ENCODE measurements at places on chromosomes 1 and 21. TPM values are rescaled to one million over a fixed set of nuclear protein-coding genes. Genes with fewer than 3 reads are reported as not detected.

DNA sequence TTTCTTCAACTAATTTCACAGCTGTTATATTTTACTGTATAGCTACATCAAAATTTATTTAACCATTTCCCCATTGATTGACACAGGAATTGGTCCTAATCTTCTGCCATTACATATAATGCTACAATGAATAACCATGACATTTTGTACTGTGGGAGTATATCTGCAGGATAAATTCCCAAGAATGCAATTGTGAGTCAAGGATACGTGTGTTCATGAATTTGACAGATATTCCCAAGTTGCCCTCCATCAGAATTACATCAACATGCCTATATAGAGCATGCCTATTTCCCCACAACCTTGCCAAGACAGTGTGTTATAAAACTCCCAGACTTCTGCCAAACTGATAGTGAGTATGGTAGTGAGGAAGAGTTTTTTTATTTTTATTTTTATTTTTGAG lies 2.7 kb upstream of the TIE1 start:
- H3K4me1 ChIP-seq, result peaks cover 15% of the 10 kb centered on the region
- no peak overlapping the region for H3K4me3 ChIP-seq
- no peaks in the 10 kb centered on the region for H3K36me3 ChIP-seq
- no peak overlapping the region for H3K27ac ChIP-seq

- no peaks in the 10 kb centered on the region for H3K27me3 ChIP-seq
- no peak overlapping the region for H3K27ac ChIP-seq
- H3K4me1 ChIP-seq, result no peaks in the 10 kb centered on the region
- no peaks in the 10 kb centered on the region for H3K36me3 ChIP-seq
- no peak for DNase-seq
Measured at GRCh38 chr1:117308311-117308916, 58.8 kb upstream of the MAN1A2 start.

PBX1 gene
- 89.3 TPM for total RNA-seq

GRCh38 chr1:168466092-168466713 lies 77.6 kb downstream of the XCL2 start:
- no peak overlapping the region for H3K27ac ChIP-seq
- peak; percentile 26 for DNase-seq
- H3K36me3 ChIP-seq, result no peaks in the 10 kb centered on the region
- H3K4me1 ChIP-seq, result peaks cover 44% of the 10 kb centered on the region
- H3K27me3 ChIP-seq, result no peaks in the 10 kb centered on the region

DNA sequence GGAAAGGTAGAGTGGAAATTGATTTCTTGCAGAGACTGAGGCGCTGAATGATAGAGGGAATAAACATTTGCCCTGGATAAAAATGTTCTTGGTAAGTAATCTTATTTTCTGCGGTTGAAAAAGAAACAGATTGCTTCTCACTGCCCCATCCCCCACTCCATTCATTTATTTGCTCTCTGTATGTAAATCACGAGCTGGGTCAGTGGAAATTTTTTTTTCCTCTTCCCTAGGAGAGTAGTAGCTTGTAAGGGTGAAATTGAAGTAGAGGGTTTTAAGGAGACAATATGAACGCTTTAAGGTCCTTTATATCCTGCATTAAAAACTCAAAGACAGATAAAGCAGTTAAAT lies 1.4 kb upstream of the BRINP3 start:
- no peak overlapping the region for H3K27ac ChIP-seq
- H3K4me3 ChIP-seq, result peak overlapping the region; percentile 47
- H3K36me3 ChIP-seq, result no peaks in the 10 kb centered on the region
- H3K4me1 ChIP-seq, result peaks cover 4% of the 10 kb centered on the region
- DNase-seq, result no peak

DNA sequence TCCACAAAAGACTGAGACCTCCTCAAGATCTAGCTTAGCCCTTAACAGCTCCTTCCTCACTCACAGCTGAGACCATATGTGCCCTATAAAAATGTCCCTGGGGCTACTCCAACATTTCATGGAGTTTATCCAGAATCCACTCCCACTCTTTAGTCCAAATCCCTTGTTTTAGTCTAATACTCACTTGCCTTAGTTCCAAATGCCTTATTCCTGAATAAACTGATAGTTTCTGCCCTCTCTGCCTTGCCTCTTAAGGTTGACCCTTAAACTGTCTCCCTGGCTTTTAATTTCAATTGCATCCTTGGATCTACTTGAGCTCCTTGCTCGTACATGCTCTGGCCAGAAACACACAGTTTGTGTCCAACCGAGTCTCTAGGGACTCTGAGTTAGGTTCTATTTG lies 47.3 kb upstream of the LYPLAL1 start:
- H3K27me3 ChIP-seq, result no peaks in the 10 kb centered on the region
- H3K4me1 ChIP-seq, result no peaks in the 10 kb centered on the region
- peak overlapping the region; percentile 21 for H3K27ac ChIP-seq
- no peak overlapping the region for H3K4me3 ChIP-seq
- no peaks in the 10 kb centered on the region for H3K36me3 ChIP-seq

DNA sequence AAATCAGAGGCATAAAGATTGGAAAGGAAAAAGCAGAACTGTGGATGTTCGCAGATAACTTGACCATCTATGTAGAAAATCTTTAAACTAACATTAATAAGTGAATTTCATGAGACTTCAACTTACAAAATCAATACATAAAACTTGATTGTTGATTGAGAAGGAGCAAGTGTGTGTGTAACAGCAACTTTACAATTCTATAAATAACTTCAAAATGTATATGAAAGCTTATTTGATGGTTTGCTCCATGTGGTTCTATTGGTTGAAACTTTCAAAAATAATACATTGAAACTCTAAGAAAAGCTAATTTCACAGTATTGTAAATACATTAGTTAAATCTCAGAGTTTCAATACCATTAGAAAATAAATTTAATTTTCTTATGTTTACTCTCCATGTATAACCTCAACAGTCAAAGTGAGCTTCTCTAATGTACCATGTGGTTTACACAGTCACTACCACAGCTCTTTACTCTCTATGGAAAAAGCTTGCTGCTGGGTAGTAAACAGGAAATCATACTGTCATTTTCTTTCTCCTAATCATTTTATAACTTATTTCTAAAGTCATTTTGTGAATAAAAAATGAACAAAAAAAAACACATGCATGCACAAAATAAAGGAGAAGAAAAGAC lies 12.0 kb downstream of the AKT3 start:
- no peaks in the 10 kb centered on the region for H3K4me1 ChIP-seq
- no peak for DNase-seq
- peaks cover 2% of the 10 kb centered on the region for H3K36me3 ChIP-seq
- H3K27ac ChIP-seq, result no peak overlapping the region
- H3K4me3 ChIP-seq, result no peak overlapping the region
- H3K27me3 ChIP-seq, result no peaks in the 10 kb centered on the region

GRCh38 chr1:226498640-226499008 lies 49.9 kb upstream of the STUM start:
- no peak overlapping the region for H3K4me3 ChIP-seq
- no peak overlapping the region for H3K27ac ChIP-seq
- no peaks in the 10 kb centered on the region for H3K36me3 ChIP-seq
- H3K27me3 ChIP-seq, result no peaks in the 10 kb centered on the region
- peak; percentile 8 for DNase-seq

GRCh38 chr1:1165900-1166421 lies 7.7 kb upstream of the TTLL10 start:
- H3K27ac ChIP-seq, result peak overlapping the region; percentile 93
- peaks cover 17% of the 10 kb centered on the region for H3K36me3 ChIP-seq
- peak overlapping the region; percentile 48 for H3K4me3 ChIP-seq
- H3K4me1 ChIP-seq, result peaks cover 59% of the 10 kb centered on the region

PFKFB2 gene
- 97.3 TPM for total RNA-seq

CCDC181 gene
- 0.73 TPM for total RNA-seq

ACTN2 gene
- not detected for total RNA-seq

DNA sequence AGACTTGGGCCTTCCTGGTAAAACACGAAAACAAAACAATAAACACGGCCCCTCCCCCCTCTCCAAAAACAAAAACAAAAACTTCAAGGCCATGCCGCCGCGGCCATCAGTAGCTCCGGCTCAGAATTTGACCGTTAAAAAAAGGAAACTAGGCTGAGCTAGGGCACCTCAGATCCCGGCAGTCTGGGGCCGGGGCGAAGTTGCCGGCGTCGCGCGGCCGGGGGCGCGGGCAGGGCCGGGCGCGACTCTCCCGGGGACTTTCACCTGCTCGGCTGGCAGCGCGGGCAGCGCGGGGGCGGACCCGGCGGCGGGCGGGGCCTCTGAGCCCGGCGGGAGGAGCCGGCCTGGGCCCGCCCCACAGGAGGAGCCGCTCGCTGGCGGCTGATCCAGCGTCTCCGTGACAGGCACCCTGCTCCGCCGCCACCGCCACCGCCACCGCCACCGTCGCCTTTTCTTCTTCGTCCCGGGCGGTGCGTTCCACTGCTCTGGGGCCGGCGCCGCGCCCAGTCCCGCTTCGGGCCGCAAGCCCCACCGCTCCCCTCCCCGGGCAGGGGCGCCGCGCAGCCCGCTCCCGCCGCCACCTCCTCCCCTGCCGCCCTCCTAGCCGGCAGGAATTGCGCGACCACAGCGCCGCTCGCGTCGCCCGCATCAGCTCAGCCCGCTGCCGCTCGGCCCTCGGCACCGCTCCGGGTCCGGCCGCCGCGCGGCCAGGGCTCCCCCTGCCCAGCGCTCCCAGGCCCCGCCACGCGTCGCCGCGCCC lies at the start of gene NOS1AP:
Gene NOS1AP (plus strand): TSS at position 358 of the 760 bp plus-strand sequence. CDS start 487 bp downstream, outside the sequence.
- DNase-seq, result peak; percentile 94
- H3K4me3 ChIP-seq, result peak within 1 kb of the TSS; percentile 75
- H3K27ac ChIP-seq, result peak within 1 kb of the TSS; percentile 89
- peaks cover 7% of the 10 kb centered on the region for H3K4me1 ChIP-seq

VCAM1 gene
- total RNA-seq, result 1.3 TPM

DNA sequence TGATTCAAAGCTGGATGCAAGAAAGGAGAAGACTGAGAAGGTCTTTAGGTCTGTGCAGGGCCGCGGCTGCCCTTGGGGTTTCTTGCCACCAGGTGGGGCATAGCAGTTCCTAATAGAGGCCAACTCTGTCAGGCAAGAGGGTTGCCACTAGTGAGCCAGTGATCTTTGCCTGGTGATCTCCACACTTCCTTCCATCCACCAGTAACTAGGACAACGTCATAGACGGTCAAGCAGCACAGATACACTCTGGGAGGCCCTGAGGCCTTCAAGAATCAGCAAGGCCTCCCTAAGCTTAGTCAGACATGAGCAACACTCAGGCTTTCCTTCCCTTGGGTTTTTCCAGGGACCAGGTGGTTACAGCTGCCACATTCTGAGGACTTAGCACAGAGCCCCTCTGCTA lies 32.9 kb upstream of the ATP2B4 start:
- H3K36me3 ChIP-seq, result no peaks in the 10 kb centered on the region
- peaks cover 27% of the 10 kb centered on the region for H3K4me1 ChIP-seq
- DNase-seq, result no peak

DNA sequence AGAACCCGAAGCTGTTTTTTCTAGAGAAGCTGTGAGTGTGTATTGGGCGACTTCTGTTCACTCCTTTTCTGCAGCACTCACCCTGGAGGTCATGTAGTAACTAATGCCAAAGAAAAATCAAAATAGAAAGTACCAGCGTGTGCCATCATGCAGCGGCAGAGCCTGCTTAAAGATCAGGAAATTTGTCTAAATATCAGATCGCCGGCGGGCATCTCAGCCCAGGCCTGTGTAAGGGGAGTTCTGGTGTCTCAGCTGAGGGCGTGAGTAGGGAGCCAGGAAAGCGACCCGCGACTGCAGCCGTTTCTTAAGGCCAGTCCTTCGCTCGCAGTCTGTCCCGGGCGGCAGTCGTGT lies 768 bp downstream of the EDARADD start:
- H3K4me1 ChIP-seq, result peaks cover 15% of the 10 kb centered on the region
- H3K27me3 ChIP-seq, result no peaks in the 10 kb centered on the region
- no peak for DNase-seq
- no peaks in the 10 kb centered on the region for H3K36me3 ChIP-seq

AJAP1 gene
- total RNA-seq, result not detected

DNA sequence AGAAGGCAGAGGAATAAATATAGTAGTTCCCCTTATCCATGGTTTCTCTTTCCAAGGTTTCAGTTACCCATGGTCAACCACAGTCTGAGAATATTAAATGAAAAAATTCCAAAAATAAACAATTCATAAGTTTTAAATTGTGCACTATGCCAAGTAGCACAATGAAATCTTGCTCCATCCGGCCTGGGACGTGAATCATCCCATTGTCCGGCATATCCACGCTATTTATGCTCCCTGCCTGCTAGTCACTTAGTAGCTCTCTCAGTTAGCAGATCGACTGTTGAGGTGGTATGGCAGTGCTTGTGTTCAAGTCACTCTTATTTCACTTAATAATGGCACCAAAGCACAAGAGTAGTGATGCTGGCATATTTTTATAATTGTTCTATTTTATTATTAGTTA lies 58.6 kb upstream of the ARHGAP29 start:
- H3K36me3 ChIP-seq, result no peaks in the 10 kb centered on the region
- H3K27me3 ChIP-seq, result no peaks in the 10 kb centered on the region
- no peak overlapping the region for H3K27ac ChIP-seq

DNA sequence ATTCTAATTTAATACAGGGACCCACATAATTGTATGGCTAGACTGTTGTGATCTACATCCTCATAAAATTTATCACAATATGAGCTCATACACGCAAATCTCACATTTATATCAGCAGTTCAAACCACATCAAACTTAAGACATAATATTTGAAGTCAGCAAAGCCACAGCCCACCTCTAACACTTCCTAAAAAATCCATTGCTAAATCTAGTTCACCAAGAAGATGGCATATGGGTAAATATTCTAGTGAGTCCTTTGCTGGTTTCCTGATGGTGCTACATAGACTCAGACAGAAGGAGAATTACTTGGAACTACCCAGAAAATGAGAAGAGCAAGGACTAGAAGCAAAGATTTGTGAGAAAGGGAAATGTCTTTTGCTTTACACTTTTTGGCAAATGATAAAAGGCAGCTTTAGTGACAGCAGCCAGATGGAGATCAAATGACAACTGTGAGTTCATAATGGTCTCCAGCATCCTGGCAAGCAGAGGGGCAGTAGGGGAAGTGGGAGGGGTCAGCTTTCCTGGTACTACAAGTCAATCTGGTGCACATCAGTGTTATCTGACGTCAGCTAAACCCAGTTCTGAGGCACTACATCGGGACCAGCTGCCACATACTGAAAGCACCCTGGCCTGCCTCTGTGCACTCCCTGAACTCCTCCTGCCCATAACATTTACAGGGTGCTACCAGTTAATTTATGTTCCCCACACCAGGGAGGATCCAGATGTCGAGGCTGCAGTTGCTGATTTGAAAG lies 10.6 kb upstream of the GADD45A start:
- H3K27me3 ChIP-seq, result no peaks in the 10 kb centered on the region
- no peak for DNase-seq

DNA sequence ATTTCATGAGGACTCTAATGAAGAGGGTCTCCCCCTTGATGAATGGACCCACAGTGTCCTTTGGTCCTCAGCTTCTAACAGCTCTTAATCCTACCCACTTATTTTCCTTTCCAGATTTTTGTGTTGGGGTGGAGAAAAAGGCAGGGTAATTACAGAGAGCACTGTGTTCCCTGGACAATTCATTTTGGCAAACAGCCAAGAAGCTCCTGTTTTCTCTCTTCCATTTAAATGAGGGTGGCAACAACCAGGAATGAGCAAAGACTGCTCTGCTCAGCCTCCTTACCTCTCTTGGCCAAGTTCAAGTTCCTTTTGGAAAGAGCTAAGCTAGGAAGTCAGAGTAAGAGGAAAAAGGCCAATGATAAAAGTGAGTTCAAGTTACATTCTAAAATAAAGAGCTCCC lies 11.9 kb downstream of the XKR8 start:
- no peaks in the 10 kb centered on the region for H3K27me3 ChIP-seq
- peaks cover 59% of the 10 kb centered on the region for H3K36me3 ChIP-seq
- H3K4me1 ChIP-seq, result peaks cover 8% of the 10 kb centered on the region
- no peak overlapping the region for H3K4me3 ChIP-seq
- H3K27ac ChIP-seq, result peak overlapping the region; percentile 13
